Stimulated activated CD8-positive, alpha-beta memory T cell treated with anti-CD3 and anti-CD28 coated beads, Interleukin-4, amount 100 ng/mL, for 4 hours (primary cell): ENCODE measurements at places on chromosomes 11 and 22.

DNA sequence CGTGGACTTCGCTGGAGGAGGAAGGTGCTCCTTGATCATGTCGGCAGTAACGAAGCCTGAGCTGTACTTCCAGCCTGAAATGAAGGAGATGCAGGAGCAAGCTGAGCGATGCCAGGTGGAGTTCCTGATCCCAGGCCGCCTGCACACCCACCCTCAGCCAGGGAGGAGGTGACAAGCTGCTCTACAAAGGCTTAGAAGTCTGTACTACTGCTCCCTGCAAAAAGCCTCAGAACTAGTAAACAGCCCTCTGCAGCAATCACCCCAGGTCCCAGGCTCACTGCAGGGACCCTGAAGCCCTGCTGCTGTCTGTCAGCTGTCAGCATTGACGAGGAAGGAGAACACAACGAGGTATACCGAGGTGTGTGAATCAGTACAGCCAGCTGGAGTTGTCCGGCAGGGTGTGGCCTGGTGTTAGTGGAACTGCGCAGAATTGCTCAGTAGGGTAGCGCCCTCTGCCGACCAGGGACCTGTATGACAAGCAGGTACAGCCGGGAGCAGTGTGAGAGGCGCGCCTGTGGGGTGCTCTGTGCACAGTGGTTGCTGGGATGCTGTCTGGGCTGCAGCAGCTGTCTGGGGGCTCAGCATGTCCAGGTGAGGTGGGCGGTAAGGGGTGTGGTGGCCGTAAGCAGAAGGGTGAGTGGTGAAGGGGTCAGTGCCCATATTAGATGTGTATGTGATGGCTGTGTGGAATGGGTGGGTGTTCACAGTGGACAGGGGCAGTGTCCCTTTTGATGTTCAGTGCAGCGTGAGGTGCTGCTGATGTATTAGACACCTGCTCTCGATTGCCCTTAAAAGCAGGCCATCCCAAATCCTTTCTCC lies 7.6 kb downstream of the CYB5R2 start:
- peak; percentile 18 for DNase-seq

GRCh38 chr22:37404091-37404490 lies 23.2 kb downstream of the ELFN2 start:
- DNase-seq, result no peak

GRCh38 chr11:63262547-63262946 lies 19.1 kb upstream of the SLC22A25 start:
- DNase-seq, result no peak

- no peak for DNase-seq
Measured at GRCh38 chr22:28106617-28107016, 187.6 kb upstream of the PITPNB start.

- DNase-seq, result no peak
Measured at GRCh38 chr22:20749453-20749852, 24.5 kb upstream of the SERPIND1 start.

- DNase-seq, result no peak
Measured at GRCh38 chr11:46207270-46207669, 70.2 kb upstream of the CREB3L1 start.

DNA sequence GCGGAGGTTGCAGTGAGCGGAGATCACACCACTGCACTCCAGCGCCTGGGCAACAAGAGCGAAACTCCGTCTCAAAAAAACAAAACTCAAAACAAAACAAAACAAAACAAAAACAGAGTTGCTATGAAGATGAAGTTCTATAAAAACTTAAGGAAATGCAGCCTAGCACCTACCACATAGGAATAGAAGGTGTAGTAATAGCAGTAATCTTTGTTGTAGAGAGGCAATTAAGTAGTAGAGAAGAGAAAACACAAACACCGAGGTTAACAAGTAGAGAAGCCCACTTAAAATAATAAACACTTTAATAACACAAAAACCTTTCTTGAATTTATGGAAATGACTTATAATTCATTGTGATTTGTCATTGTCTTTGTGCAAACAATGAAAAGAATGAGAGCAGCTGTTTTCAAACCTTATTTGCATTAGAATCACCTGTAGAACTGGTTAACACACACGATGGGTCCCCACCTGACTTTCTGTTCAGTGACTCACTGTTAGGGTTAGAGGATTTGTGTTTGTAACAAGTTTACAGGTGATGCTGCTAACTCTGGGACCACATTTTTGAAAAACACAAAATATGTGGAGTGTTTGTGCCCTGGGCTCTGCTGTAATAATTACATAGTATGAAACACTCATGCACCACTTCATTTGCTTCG lies 43.1 kb downstream of the TYR start:
- DNase-seq, result no peak

GRCh38 chr11:3927129-3927796 lies 71.8 kb downstream of the STIM1 start:
- DNase-seq, result no peak

DNA sequence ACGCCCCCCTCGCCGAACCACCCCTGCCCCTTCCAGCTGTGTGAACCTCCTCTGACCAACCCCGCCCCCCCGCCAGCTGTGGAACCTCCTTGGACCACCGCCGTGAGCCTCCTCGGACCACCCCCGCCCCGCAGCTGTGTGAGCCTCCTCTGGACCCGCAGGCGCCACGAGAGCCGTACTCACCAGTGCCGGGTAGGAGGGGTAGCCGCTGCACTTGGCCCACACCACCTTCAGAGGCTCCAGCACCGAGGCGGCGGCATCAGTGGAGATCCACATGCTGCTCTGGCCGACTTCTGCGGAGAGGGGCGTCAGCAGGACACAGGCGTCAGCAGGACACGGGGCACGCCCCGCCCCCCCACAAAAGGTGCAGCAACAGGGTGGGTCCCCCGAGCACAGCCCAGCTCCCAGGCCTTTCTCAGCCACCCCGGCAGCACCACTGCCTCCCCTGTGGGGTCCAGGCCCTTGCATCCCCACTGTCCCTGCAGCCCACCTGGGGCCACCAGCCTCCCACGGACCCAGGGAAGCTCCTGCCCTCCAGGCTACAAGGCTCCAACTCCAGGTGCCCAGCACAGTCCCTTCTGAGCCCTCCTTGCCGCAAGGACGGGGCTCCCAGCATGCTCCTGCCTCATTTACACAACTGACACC lies 51.7 kb downstream of the BRD1 start:
- DNase-seq, result no peak

DNA sequence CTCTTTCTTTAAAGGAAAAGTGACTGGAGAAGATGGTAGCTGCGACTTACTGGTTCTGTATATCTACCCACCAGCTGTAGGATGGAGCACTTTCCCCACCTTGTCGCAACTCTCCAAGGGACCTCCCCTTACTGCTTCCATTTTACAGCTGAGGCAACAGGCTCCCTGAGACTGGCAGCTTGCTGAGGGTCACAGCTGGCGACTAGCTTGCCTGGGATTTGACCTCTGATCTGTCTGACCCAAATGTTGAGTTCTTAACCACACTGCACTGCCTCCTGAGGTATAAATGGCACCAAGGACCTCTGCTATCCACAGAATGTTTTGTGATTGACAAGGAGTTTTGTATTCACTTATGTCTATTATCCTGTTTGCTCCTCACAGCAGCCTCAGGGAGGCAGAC lies 115.0 kb upstream of the NNMT start:
- no peak for DNase-seq

DNA sequence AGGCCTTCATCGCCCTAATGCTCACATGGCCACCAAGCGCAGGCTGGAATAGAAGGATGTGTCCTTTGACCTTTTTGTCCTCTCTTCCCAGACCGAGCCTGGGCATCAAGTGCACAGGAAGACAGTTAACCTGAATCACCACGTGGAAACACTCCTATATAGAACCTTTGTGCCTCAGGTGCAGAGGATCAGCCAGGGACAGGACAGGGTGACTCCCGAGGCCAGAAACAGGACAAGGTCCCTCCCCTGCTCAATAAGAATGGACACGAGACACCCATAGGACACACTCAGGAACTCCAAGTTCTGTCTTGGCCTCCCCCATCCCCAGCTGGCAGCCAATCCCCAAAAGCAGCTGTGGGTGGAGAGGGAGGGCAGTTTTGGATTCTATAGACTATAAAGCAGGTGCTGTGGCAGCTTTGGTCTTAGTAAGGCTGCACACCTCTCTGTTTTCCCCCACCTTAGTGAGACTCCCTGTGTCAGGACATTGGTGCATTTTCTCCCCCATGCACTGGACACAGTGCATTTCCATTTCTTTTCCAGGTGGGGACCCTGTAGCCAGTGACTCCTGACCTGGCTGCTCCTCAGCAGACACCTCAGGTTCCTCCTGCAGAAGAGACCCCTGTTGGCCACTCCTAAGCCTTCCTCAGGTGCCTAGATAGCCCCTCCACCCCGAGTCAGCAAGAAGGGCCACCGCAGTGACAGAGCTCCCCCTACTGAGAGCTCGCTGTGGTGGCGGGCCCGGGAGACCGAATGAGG lies 43.6 kb upstream of the POU2AF1 start:
- DNase-seq, result peak; percentile 33

DNA sequence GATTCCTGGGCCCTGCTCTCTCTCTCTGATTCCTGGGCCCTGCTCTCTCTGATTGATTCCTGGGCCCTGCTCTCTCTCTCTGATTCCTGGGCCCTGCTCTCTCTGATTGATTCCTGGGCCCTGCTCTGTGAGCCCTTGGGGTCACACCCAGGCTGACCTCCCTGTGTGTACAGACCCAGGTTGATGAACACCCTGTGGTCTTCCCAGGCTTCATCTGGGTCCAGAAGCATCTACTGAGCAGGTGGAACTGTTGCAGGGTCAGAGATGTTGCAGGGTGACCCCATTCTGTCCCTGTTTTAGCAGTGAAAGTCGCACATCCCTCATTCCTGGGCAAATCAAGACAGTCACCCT lies 16.3 kb upstream of the GDPD5 start:
- no peak for DNase-seq

GRCh38 chr11:114076921-114077331 lies 17.4 kb downstream of the ZBTB16 start:
- DNase-seq, result no peak

DNA sequence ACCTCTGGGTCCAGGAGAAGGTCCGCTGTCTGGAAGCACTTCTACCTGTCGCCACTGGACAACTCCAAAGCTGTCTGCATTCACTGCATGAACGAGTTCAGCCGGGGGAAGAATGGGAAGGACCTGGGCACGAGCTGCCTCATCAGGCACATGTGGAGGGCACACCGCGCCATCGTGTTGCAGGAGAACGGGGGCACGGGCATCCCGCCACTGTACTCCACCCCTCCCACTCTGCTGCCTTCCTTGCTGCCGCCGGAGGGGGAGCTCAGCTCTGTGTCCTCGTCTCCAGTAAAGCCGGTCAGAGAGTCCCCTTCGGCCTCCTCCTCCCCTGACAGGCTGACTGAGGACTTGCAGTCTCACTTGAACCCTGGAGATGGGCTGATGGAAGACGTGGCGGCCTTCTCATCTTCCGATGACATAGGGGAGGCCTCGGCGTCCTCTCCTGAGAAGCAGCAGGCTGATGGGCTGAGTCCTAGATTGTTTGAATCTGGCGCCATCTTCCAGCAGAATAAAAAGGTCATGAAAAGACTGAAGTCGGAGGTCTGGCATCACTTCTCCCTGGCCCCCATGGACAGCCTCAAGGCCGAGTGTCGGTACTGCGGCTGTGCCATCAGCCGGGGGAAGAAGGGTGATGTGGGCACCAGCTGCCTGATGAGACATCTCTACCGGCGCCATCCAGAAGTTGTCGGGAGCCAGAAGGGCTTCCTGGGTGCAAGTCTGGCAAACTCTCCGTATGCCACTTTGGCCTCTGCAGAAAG lies 31.0 kb downstream of the ZBED4 start:
- DNase-seq, result no peak

- no peak for DNase-seq
Measured at GRCh38 chr11:2657697-2658284, 42.0 kb downstream of the KCNQ1OT1 start.

GRCh38 chr11:2781408-2782274 lies 81.8 kb upstream of the KCNQ1OT1 start:
- DNase-seq, result no peak

DNA sequence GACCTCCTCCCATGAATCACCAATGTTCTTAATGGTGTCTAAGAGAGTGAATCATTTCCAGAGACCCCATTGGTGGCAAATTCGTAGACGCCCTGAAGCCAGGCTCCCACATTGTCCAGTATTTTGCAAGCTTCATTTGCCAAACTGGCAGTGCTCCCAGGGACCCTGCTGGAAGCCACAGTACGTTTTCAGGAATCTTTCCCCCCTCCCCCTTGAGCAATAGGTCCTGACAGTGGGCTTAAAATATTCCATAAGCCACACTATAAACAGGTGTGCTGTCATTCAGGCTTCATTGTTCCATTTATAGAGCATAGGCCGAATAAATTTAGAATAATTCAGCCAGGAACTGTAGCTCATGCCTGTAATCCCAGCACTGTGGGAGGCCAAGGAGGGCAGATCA lies 125.3 kb downstream of the MORC2 start:
- DNase-seq, result no peak

DNA sequence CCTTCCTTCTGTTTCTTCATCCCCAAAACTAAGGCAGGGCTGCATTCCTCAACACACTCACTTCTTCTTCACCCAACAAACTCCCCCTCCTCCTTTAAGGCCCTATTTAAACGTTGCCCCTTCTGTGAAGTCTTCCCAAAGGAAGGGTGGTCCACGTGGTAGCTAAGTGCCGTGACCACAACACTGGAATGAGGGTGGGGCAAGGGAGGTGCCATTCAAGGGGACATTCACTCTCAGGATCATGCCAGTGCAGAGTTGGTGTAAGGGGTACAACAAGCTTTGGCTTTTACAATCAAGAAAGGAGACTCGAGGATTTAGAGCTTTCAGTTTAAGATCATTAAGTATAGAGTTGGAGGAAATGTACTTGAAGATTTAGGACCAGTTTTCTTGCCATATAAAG lies 8.0 kb upstream of the MS4A10 start:
- DNase-seq, result no peak

DNA sequence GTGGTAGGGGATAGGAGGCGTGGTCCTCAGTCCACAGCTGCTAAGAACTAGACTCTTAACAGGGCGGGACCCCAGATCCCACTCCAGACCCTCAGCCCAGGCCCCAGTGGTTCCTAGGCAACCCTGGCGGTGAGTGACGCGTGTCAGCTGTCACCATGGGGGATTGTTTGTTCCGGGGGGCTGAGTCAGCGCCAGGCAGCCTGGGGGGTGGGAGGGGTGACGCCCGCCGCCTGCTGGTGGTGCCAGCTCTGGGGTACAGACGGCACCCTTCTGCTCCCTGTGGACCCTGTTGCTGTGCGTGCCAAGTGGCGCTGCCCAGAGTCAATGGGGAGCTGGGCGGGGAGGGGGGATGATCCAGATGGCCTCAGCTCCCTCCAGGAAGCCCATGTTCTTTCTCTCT lies 2.5 kb downstream of the CNIH2 start:
- DNase-seq, result no peak

DNA sequence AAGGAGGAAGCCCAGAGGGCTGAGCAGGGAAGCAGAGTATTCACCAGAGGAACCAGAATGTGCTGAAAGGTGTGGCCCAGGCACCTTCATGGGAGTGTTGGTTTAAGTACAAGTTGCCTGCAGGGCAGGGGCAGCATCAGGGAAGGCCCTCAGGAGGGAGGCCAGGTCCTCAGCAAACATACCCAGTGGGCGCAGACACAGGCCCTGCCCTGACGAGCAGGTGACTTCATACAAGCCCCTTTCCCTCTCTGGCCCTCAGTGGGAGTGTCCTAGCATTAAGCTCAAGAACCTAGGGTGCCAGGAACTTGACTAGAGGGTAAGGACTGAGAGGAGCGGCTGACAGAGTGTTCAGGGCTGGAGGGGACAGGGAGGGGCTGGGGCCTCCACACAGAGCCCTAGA lies 7.5 kb upstream of the CASTOR1 start:
- DNase-seq, result no peak

GRCh38 chr11:26964339-26964738 lies 29.6 kb upstream of the FIBIN start:
- no peak for DNase-seq

GRCh38 chr22:20982563-20982882 lies 426 bp downstream of the LZTR1 start:
- no peak for DNase-seq
